ENCODE measurements at places on chromosomes 3 and 15. TPM values are rescaled to one million over a fixed set of nuclear protein-coding genes. Genes with fewer than 3 reads are reported as not detected.

CCNDBP1 gene
- total RNA-seq, result 153 TPM

ROPN1 gene
- total RNA-seq, result not detected

DNA sequence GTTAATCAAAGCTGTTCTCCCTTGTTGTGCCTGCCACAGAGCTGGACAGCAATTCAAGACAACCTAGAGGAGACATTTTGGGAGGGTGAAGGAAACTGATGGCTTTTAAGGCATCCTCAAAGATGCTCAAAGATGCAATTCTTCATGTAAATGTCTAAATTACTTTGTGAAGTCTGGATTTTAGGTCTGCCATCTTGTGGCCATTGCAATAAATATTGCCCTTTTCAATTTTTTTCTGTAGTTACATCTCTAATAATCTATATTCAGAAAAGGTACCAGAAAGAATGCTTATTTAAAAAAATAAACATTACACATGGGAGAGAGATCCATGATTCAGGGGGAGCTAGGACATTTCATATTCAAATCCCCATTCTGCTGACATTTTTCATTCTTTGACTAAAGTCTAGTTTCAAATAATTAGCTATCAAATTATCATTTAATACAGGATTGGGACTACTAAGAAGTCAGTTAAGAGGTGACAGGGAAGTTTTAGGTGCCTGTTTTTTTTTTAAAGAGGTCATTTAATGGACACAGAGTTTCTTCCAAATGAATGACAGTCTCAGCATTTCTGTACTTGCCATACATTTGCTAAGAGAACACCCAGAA is 259.8 kb upstream of the WNT5A start:
- no peak for DNase-seq

DNA sequence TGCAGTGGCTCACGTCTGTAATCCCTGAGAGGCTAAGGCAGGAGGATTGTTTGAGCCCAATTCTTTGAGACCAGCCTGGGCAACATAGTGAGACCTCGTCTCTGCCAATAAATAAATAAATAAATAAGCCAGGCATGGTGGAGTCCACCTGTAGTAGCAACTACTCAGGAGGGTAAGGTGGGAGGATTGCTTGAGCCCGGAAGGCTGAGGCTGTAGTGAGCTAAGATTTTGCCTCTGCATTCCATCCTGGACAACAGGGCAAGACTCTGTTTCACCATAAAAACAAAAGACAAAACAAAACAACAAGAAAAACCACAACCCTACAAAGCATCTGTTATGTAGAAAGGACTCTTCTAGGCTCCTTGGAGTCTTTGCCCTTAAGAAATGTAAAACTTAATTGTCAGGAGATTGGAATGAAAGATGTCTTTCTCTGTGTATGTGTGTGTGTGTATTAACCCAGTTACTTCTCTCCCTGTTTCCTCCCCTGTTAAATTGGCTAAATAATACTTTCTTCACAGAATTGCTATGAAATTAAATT is 9.5 kb downstream of the NECTIN3 start:
- DNase-seq, result no peak

DNA sequence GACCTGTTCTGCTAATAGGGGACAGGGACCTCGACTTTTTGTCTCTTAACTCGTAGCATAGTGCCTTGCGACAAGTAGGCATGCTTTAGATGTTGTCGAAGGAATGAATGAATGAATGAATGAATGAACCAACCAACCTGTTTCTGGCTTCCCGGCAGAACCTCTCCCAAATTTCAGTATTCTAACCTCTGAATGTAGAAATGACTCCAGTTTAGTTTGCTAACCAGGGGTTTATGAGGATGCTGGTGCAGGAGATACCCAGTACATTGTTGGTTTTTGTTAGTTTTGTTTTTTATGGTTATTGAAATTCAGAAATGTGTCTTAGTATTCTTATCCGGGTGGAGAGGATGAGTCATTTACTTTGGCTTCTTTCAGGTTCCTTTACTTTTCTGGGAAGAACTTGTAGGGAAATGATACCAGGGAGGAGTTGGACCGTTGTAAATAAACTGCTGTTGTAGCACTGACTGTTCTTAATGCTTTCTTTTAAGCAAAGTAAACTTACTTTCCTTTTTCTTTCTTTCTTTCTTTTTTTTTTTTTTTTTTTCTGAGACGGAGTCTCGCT is 29.6 kb upstream of the EHHADH start:
- DNase-seq, result no peak

DNA sequence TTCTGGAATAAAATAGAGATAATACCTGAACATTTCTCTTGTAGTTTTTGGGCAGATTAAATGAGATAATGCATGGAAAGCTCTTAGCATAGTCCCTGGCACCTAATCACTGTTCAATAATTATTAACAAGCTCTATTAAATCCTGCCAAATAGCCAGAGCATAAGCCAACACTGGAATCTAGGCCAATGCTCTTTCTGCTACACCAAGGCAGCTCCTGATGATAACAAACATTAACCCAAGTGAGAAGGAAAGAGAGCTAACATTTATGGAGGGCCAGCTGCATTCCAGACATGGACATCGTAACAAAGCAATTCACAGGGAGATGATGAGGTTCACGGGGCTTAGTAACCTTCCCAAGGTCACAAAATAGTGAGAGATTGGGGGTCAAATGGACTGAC is 23.3 kb downstream of the LARP6 start:
- no peak for DNase-seq

DNA sequence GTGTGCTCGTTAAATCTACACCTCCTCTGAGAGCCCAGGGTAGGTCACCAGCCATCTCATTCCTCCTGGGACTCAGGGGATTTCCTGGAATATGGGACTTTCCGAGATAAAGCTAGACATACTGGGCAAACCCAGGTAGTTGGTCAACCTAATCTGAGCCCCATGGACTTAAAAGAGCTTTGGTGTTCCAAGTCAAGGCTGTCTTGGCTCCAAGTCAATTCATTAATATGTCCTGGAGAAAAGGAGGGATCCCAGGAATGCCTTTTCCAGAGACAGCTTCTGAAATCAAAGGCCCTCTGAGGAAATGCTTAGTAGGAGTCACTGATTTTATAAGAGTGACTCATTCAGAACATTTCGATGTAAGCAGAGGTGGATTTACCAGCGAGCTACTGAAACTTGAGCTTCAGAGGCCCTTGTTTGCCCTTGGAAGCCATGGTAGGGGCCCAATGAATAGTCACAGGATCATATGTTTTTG is 137.3 kb upstream of the UBE2E1 start:
- no peak for DNase-seq
